Stimulated activated CD4-positive, alpha-beta T cell treated with anti-CD3 and anti-CD28 coated beads, TNF-alpha, amount 100 ng/mL, for 1 hour (primary cell): ENCODE measurements at places on chromosomes 1 and 21.

DNA sequence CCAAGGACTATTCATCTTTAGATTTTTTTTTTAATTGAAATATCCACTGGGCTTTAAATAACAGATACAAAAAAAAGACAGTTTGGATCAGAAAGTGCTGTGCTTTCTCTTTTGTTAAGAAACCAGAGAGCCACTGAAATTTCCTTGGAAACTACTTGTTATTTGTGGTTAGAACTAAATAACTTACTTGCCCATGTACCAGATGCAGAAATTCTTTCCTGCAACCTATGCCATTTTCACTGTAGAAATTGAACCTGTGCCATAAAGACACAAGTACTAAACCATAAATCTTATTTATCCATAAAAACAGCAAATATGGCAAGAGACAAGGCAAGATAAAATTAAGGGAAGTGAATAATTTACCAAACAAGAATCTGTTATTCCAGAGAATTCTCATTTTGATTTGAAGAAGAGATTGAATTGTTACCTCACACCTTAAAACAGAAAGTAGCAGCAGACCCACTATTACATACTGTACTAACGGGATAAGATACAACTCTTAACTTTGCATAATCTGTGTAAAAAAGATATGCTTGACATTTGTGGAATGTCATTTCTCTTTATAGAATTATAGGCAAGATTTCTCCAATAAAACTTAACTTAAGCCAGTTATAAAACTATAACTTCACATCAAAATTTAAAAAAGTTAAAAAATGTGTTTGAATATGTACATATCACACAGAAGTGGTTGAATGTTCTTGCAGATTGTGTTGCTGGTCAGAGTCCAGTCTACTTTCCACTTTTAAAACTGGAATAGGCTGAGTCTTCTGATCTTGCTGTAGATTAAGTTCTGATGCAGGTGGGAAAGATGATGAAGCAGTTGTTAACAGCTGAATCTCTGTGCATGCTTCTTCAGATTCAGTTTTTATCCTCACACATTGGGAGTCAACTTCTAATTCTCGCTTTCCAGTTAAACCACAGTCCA, 6.3 kb upstream of the PHTF1 start:
- no peak for DNase-seq

DNA sequence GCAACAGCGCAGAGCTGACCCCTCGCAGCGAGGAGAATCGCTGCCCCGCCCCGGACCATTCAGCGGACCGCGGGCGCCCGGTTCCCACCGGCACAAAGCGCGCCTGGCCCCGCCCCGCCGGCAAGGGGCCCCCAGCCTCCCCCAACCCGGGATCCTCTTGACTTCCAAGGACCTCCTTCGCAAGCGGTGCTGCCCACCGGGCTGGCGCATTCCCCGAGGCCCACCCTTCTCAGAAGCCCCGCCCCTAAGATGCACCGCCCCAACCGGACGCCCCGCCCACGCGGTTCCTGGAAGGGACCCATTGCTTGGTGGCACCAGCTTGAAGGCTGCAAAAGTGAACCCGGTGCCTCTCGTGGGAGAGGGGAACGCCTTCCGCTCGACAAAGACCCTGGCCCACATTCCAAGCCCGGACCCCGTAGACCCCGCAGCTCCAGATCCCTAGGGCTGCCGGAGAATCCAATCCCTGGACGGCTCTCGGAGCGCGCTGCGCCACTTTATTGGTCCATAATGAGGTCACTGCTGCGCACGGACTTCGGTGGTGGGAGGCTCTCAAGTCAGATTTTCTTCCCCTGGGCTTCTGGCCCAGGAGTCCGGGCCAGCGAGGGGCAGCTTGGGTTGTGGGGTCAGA, 2.0 kb downstream of the HES3 start:
- DNase-seq, result peak; percentile 29

DNA sequence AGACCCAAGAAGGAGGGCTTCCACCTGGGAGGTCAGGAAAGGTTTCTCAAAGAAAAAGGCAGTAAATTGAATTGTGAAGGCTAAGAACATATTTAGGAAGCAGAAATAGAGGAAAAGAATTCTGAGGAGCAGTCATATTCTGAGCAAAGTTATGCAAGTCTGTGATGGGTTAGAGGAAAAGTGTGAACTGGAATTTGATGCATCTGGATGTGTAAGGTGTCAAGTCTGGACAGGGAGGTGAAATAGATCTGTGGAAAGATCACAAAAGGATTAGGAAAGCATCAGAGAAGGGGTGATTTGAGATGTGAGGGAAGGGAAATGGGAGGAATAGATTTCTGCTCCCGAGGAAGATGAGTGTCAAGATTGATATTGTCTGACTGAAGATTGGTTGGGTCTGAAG, 18.1 kb upstream of the PRDM2 start:
- DNase-seq, result no peak

DNA sequence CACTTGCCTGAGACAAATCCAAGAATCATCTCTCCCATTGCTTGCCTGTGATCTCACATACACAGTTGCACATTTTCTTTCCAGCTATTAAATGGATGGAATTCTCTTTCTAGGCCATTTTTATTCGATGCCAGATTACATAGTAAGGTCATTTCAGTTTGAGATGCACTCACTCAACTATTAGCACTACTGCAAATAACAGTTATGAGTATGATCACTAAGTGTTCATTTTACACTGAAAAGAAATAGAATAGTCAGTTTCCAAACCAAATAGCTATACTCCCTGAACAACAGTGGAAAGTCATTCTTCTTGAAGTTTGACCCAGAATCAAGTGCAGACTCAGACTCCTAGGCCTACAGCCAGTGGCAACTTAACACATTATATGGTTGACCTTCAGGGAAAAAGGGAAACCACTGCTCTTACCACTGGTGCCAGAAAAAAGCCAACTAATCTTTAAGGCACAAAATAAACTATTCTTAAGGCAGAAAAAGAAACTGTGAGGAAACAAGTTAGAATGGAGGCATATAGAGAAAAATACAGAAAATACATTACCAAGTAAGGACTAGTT, 31.5 kb downstream of the WNT2B start:
- DNase-seq, result no peak

- no peak for DNase-seq
These were observed 1171.2 kb downstream of the PLA2G4A start for GRCh38 chr1:187999973-188000372.

DNA sequence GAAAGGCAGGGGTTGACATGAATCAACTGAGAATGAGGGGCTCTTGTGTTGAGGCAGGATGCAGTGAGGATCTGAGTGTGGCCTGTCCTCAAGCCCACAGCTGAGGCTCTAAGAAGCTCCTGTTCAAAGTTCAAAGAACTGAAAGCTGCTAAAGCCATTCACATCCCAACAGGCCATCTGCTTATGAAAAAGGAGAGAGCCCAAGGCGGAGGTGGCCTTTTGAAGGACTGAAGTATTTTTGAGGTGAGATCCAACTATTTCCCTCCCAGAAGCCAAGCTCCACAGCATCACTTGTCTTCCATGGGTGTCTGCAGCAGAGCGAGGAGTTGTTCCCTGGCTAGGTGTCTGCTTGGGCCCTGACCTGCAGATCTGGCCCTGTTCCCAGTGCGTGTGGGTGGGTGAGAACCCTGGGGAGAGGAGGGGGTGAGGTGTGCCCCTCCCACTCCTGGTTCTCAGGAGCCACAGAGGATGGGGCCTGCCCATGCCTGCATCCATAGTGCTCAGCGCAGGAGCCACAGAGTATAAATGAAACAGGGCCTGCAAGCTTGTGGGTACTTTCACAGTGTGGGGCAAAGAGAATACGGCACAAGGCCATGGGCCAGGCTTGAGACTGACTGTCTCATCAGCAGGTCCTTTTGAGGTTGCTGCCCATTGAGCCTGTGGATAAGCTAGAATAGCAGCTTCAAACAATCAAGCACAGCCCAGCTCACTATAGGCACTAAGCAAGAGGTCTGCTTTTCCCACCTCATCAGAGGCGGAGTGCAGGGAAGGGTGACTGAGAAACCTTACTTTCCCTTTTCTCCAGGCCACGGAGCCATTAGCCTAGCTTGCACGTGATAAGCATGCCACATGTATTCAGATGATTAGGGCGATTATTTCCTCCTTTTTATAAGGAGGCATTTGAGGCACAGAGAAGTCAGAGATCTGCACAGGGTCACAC, 15.7 kb downstream of the REG4 start:
- no peak for DNase-seq

DNA sequence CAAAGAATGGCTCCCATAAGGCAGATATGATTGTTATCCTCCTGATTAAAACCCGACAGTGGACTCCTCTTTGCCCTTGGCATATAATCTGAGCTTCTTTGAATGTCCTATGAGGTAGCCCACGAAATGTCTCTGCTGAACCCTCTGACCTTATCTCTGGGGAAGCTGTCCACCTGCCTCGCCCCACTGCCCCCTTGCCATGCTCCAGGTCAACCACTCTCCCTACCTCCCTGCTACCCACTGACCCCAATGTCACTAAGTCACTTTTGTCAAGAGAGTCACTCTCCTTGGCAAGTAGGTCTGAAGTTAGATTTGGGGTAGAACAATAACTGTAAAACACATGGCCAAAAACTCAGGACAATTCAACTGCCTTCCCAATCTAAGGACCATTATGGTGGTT, 54.5 kb downstream of the UTP25 start:
- DNase-seq, result no peak

- no peak for DNase-seq
These were observed 101.4 kb upstream of the TSPAN2 start for GRCh38 chr1:115190540-115191170.

GRCh38 chr1:185074307-185074706, 28.9 kb downstream of the RNF2 start:
- DNase-seq, result no peak

GRCh38 chr1:245397771-245398170, 243.0 kb downstream of the KIF26B start:
- no peak for DNase-seq

DNA sequence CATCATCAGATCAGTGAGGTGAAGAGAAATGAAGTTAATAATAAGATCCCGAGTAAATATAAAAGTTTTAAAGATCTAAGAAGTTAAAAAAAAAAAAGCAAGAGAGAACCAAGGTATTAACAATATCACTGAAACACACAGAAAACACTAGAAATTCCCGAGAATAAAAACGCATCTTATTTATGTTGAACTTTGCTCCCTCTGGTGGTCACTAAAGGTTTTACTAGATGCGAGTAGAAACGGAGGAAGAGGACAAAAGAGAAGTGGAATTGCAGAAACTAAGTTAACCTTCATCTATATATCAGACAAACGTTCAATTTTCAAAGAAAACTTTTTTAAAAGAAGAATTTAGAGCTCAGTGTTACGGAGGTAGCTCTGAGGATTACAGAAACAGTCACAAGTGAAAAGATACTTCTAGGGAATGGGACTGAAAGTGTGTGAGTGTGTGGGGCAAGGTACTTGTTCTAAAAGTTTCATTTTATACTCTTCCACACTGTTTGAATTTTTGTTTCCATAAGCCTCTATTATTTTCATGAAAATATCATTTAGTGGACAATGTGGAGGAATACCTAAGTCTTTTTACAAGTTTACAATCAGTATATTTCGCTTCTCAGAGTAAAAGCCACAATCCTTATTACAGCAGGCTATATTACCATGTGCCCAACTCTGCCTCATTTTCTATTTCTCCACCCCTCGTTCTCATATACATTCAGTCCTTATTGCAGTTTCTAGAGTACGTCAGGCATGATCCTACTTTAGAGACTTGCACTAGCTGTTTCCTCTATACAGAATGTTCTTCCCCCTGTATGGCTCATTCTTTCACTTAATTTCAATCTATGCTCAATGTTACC, 19.7 kb downstream of the ACBD6 start:
- no peak for DNase-seq

DNA sequence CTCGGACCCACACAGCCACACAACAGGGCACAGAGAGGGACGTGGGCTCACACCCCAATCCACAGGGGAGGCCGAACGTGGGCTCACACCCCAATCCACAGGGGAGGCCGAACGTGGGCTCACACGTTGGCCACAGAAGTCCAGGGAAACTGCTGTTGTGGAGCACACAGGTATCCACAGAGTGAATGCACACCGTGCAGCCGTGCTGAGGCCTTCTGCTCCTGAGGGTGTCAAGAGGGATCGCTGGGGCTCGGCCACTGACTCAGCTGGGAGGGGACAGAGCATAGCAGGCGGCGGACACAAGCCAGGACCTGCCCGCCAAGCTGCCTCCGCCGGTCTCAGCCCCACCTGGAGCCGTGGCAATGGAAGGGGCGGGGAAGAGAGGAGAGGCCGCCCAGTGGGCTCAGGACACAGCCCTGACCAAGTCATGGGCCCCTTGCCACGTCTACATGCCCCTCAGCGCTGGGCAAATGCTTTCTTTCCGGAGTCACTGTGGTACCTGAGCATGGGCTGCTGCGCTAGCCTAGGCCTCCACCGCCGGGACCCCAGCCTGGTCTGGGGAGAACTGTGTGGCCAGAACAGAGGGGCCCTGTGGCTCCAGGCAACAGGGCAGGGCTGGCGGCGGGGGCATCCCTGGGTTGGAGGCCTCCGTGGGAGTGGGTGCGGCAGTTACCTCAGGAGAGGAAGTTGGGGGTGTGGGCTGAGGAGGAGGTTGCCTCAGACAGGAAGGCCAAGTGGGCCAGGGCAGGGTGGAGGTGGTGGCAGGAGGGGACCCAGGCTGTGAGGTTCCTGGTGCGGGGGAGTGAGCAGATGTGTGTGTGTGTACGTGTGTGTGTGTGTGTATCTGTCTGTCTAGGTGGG, 1.2 kb downstream of the SYTL1 start:
- peak; percentile 58 for DNase-seq

DNA sequence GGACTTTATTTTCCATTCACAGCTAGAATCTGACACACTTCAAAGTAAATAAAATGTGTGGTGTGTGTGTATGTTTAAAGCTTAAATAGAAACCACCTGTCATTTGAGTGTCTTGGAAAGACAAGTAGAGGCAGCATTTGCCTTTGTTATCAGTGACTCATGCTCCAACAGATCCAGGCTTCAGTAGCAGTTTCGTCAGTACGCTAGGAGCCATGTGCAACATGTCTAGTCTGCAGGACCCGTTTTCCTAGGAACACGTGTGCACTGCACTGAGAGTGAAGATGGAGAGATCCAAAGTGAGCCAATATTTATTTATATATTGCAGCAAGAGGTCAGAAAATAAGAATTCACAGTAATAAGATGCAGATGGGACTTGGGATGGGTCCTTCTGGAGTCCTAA, 41.8 kb downstream of the SGIP1 start:
- no peak for DNase-seq

- DNase-seq, result no peak
These were observed 13.2 kb downstream of the MX2 start for GRCh38 chr21:41374867-41375533.

GRCh38 chr1:118828038-118828437, 160.1 kb downstream of the TBX15 start:
- DNase-seq, result no peak

GRCh38 chr1:109640285-109640865, 15.5 kb upstream of the GSTM4 start:
- DNase-seq, result peak; percentile 78

DNA sequence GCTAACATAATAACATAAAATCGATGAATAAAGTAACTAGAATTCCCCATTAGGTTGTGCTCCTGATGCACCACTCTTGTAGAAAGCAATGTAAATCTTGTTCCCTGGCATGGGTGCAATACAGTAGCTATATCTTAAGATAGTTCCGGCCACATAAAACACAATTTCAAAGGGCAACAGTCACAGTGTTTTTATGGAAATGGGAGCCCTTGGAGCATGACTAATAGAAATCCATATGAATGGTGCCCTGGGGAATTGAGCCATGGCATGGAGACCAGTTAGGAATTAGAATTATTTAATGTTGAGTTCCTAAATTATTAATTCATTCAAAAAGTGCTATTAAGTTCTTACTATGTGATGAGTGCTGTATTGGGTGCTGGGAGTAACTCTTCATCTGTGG, 118.7 kb downstream of the KCNK2 start:
- no peak for DNase-seq

- DNase-seq, result no peak
These were observed 269.5 kb downstream of the NPHP4 start for GRCh38 chr1:5722635-5723164.

- DNase-seq, result peak; percentile 29
These were observed at the start of gene TTLL7 for GRCh38 chr1:83998498-83999315. Gene TTLL7 (minus strand): TSS chr1:83999132. CDS start chr1:83952211, 46,921 bp downstream.
